ENCODE measurements at places on chromosomes 2 and 18.

DNA sequence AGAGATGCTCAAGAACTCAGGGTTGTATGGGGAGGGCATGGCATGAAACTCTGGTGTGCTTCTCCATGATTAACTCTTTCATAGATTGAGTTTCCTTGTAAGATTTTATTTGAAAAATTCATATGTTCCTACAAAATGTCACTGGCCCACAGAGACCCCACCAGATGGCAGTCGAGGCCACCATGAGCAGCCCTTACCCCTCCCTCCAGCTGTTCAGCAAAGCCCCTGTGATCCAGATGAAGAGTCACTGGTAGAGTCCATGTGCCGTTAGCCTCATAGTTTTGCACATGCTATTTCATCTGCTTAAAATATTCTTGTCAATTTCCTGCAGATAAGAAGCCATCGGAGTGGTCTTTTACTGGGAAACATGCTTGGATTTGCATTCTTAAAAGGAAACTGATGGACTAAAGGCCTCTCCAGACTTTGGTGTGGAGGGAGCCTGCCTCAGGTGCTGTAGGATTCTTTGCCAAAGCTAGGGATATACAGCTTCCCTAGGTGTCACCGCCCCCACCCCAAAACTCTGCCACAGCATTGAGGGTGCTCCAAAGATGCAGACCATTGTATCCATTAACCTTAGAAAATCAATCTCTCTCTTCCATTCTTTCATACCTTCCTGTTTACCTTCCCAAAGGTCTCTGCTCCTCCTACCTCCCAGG lies 18.8 kb downstream of the ZNF385B start:
- DNase-seq, result no peak

DNA sequence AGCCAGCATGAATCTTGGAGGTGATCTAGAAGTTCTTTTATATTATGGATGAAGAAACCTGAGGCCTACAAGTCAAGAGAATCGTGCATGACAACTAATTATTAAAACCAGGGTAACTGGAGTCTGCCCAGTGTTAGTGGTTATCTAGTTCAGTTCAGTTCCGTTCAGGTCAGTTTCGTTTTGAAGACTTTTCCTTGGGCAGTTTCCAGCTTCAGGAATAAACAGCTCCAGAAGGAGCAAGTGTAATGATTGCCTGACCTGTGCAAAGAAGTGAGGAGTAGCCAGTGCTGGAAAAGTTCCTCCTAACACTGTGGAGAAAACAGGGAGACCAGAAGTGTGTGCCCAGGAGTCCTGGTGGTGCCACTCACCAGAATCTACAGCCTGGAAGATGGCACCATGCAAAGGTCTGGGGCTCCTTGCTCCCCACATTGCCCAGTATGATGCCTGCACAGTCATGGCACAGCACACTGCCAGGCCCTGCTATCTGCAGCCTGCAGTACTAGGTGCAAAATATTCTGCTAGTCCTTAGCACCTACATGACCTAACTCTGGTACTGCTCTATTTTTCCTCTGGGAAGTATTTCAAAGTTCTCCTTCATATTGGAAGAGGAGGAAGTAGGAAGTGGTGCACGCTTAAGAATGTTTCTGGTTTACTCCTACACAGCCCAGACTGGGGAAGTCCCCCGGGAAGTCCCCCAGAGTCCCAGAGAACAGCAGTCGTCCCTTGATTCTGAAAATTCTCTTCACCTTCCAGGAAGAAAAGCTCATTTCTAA lies 65.8 kb downstream of the SUMO1 start:
- peak; percentile 72 for DNase-seq

DNA sequence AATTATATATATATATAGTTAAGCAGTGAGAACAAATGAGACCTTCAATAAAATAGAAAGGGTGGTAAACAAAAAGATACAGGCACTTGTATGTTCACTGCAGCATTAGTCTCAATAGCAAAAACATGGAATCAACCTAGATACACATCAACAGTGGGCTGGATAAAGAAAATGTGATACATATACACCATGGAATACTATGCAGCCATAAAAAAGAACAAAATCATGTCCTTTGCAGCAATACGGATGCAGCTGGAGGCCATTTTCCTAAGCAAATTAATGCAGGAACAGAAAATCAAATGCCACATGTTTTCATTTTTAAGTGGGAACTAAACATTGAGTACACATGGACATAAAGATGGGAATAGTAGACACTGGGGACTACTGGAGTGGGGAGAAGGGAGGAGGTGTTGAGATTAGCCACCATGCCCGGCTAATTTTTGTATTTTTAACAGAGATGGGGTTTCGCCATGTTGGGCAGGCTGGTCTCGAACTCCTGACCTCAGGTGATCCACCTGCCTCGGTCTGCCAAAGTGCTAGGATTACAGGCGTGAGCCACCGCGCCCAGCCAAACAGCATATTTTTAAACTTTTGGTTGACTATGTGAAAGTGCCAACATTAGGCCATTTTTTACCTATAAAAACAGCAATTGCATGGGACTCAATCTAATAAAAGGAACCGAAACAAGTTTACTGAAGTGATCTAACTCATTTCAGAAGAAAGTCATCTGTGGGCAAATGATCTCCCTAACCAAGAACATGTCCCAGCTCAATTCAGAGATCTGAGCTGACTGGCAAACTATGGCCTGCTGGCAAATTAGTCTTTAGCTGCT lies 23.7 kb downstream of the ICA1L start:
- DNase-seq, result no peak

GRCh38 chr2:197217541-197217940 lies 93.0 kb downstream of the ANKRD44 start:
- no peak for DNase-seq

DNA sequence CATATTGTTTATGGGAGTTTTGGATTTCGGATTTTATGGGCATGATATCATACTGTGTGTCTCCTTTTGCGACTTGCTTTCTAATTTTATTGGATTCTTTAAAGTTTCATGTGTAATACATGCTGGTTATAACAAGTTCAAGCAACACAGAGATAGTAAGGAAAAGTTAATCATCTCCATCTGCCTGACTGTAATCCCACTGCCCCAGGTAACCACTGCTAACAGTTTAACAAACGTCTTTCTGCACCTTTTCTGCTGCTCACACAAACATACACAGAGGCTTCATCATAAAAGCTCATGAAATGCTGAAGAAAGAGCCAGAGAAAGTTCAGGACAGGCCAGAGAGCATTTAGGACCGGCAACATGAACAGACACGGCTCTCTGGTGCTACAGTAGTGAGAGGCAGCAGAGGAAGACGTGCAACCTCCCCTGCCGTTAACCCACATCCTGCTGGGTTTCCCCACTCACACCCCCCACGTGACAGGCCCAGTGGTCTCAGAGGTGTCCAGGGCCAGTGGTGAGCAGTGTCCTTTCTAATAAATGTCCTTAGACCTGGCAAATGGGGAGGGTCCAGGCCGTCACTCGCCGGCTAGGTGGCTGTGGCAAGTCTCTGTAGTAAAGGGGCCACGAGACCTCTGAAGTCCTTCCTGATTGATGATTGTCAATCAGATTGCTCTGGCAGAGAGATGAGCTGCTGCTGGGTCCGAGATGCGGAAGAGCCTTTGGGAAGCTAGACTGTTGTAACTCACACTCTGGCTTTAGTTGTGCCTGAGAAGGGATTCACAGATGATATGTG lies 43.0 kb upstream of the SLC1A4 start:
- peak; percentile 92 for DNase-seq

GRCh38 chr2:71130905-71131244 lies 441 bp downstream of the MPHOSPH10 start:
- DNase-seq, result no peak

- no peak for DNase-seq
Observed at GRCh38 chr2:180222644-180223043, 215.5 kb upstream of the CWC22 start.

DNA sequence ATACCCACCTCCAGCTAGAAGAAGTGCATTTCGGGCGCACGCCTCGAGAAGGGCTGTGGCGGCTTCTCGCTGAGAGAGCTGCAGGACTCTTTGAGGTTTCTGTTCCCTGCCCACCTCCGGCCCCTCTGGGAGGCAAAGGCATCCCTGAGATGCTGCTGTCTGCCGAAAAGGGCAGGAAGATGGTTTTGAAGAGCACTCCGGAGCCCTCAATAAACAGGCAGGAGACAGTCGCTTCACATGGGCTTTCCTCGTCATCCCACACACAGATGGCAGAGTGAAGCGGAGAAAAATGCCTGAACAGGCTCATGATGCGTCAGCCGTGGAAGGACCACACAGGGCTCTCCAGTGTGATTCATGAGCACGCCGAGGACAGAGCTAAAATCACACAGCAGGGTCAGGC lies 25.4 kb upstream of the GLI2 start:
- DNase-seq, result no peak

- DNase-seq, result no peak
Observed at GRCh38 chr2:78132391-78133370, 610.5 kb upstream of the LRRTM4 start.

GRCh38 chr2:25960920-25961319 lies 21.4 kb downstream of the KIF3C start:
- no peak for DNase-seq

GRCh38 chr18:36867056-36867455 lies 38.1 kb downstream of the KIAA1328 start:
- DNase-seq, result no peak

DNA sequence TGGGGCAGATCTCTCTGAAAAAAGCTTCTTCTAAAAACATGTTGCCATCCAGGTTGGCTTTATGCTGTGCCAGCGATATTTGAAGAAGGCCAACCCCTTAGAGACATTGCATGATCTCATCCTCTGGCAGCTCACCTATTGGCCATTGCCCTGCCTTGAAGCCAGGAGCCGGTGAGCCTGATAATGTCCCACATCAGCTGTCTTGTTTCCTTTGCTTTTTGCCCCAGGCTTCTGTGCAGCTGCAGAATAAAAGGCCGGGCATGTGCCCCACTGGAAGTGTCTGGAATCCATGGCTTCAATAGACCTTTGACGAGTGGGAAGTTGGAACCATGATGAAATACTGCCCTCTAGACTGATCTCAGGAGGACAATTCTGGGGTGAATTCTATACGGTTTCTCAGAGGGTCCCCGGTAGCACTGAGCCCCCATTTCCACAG lies 523.5 kb upstream of the ZEB2 start:
- no peak for DNase-seq

DNA sequence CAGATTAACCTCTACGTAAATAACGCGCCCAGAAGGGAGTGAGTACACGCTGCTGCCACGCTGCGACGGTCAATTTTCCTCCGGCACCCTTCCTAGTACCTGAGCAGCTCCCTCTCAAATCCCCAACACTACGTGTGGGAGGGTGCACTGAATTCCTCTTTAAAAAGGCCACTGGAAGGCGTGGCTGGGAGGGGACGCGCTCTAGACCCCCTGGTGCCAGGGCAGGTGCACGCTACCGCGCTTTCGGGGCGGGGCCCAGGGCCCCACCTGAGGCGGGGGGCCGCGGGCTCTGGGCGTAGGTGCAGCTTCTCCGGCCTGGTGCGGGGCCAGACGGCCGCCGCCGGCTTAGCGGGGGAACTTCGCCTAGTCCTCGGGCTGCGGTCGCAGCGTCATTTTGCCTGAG lies 668 bp upstream of the ANKRD12 start:
- no peak for DNase-seq

GRCh38 chr2:201466050-201466675 lies 14.6 kb downstream of the STRADB start:
- no peak for DNase-seq

DNA sequence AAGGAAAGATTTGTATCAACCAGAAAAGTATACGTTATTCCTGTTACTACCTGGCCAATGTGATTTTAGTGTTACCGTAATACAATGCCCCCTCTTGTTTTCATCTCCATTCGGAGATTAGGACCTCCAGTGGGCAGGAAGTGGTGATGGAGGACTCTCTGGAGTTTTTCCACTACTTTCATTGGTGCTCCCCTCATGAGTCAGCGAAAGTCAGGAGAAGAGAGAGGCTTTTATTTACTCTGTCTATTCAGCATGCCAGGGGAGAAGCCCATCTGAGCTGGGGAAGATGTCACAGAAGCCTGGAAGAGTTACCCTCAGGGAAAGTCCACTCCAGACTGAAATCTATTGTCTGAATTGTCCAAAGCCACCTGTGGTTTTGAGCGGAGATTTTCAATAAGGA lies 88.2 kb upstream of the THUMPD2 start:
- DNase-seq, result no peak

DNA sequence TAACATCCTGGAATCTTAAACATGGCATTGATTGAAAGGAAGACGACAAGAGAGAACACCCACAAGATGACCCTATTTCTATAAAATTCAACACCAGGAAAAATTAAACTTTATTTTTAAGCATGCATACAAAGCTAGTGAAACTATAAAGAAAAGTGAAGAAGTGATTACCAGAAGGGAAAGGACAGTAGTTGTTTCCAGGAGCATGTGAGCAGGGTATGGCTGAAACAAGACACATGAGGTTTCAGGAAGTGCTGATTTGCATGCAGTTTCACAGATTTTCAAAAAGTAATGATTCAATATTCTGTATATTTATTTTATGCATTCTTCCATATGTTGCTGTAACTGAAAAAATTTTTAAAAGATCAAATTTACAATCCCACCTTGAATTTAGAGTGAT lies 24.6 kb upstream of the DAW1 start:
- no peak for DNase-seq

DNA sequence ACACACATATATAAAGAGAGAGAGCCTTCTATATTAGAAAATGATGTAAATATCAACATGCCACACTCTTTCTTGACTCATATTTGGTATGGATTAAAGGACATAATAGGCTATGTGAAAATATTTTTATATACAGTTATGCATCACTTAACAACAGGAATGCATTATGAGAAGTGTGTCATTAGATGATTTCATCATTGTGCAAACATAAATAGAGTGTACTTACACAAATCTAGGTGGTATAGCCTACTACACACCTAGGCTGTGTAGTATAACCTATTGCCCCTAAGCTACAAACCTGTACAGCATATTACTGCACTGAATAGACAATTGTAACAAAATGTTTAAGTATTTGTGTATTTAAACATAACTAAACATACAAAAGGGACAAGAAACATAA lies 354.8 kb upstream of the CNTNAP5 start:
- no peak for DNase-seq

- no peak for DNase-seq
Observed at GRCh38 chr2:106147665-106148064, 46.4 kb downstream of the UXS1 start.

GRCh38 chr2:8544786-8545694 lies 136.8 kb upstream of the ID2 start:
- peak; percentile 95 for DNase-seq

GRCh38 chr2:230901006-230901405 lies 24.0 kb downstream of the GPR55 start:
- no peak for DNase-seq

- DNase-seq, result no peak
Observed at GRCh38 chr2:180133736-180134135, 126.6 kb upstream of the CWC22 start.

GRCh38 chr18:23380001-23380550 lies 73.0 kb upstream of the RIOK3 start:
- no peak for DNase-seq

- DNase-seq, result no peak
Observed at GRCh38 chr2:106988361-106988760, 102.4 kb upstream of the ST6GAL2 start.

- DNase-seq, result no peak
Observed at GRCh38 chr2:21924640-21925285, 801.0 kb downstream of the TDRD15 start.

GRCh38 chr18:74477771-74478170 lies 18.4 kb upstream of the CNDP2 start:
- no peak for DNase-seq

All from activated CD4-positive, alpha-beta T cell treated with anti-CD3 and anti-CD28 coated beads, Interleukin-2, amount 10 ng/mL, durations not matched to agents 24 days and 14 days (primary cell).